ENCODE measurements at places on chromosomes 5 and 9. TPM values are rescaled to one million over a fixed set of nuclear protein-coding genes. Genes with fewer than 3 reads are reported as not detected.
A peak's percentile ranks its signal among the peaks of the same experiment; 100 is the strongest.

- DNase-seq, result peak; percentile 51
These were observed 6.2 kb downstream of the OR2S2 start for GRCh38 chr9:35951736-35952135.

- no peak for DNase-seq
These were observed 298.4 kb upstream of the GRAMD2B start for GRCh38 chr5:126124706-126125345.

DNA sequence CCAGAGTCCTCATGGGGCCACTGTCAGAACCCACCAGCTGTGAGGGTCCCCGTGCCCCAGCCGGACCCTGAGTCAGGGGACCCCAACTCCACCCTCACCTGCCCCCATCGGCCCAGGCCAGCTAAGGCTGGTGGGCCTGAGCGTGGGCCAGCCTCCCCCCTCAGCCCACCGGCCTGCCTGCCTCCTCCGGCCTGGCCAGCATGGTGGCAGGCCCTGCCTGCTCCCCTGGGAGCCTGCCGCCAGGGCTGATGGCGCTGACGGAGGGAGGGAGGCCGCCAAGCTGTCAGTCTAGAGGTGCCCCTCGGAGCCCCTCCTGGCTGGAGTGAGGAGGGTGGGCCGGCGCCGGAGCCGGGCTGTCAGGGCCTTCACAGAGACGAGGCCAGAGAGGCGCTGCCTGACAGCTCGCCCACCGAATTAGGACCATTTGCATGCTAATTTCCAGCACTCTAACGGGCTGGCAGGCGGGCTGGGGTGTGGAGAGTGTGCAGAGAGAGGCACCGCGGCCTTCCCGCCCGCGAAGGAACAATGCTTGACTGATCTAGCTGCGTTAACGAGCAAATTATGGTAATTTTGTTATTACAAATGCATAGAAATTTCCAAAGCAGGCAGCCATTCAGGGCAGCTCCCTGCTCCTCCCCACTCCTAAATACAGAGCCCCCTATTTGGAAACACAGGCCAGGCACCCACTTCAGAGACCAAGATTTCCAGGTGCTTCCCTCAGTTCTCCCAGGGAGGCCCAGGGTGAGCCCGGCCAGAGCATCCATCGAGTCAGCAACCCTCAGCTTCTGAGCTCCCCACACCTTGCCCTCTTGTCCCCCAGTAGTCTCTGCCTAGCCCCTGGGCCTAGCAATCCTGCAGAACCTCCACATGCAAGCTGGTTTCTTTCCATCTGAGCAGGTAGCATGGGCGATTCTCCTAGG lies 169.3 kb downstream of the PAX5 start:
- no peak for DNase-seq

GRCh38 chr5:134115806-134116175 lies 1.3 kb downstream of the TCF7 start:
- no peak for DNase-seq

GRCh38 chr5:131364507-131365050 lies 100.7 kb downstream of the CDC42SE2 start:
- no peak for DNase-seq

GRCh38 chr9:846852-847251 lies 5.4 kb downstream of the DMRT1 start:
- DNase-seq, result no peak

GRCh38 chr5:53261245-53261644 lies 151.7 kb upstream of the MOCS2 start:
- no peak for DNase-seq

DNA sequence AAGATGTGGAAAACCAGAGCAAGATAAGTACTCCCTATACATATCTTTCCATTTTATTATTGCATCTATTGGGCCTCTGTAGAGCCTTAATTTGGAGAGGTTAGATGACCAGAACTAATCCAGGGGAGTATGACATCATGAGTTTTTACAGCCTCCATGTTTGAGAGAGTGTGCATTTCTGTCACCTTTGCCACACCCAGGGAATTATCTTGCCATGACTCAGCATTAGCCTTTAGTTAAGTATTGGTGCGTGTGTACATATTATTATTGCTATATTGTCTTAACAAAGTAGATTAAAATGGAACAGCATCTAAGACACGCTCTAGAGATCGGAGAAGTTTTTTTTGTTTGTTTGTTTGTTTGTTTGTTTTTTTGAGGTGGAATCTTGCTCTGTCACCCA lies 27.6 kb downstream of the DIMT1 start:
- no peak for DNase-seq

KLHL3 gene
- 40.2 TPM for total RNA-seq

CSF1R gene
- 24.0 TPM for total RNA-seq

PCDHA12 gene
- not detected for total RNA-seq

All from right cardiac atrium (tissue), 5 donors.